Activated CD4-positive, alpha-beta T cell treated with anti-CD3 and anti-CD28 coated beads, Interleukin-2, amount 10 ng/mL, durations not matched to agents 7 days and 5 days (primary cell): ENCODE measurements at places on chromosomes 11 and 22.

DNA sequence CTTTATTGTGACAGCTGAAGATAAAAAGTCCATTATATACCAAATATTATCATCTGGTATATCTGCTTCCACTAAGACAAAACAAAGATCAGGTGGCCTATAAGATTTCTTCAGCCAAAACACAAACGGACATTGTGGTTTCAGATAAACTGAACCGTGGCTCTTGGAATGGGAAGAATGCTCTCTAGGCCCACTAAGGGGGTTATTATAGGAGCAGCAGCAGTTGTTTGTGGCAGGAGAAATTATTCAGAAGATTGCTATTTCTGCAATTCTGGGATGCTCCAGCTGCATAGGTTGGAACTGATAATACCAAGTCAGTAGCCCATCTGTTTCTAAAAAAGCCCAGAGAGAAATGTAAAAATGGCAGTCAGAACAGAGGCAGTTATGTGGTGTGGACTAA, 145.3 kb downstream of the NCAM1 start:
- no peak for DNase-seq

GRCh38 chr11:28528217-28528616, 420.0 kb downstream of the METTL15 start:
- DNase-seq, result no peak

DNA sequence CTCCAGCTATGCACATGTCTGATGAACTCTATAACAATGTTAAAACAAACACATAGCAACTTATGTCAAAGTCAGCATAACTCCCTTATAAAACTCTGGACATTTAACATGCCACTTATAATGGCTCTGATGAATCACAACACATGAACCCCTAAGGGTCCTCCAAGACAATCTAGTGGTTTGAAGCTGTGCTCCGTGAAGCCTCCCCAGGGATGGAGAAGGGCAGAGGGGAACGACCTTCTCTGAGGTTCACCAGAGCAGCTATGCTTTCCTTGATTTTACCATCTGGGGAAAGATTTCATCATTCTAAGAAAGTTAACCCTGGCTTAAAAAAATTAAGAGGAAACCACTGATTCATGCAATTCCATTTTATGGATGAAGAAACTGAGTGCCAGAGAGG, 84.4 kb downstream of the MPPED2 start:
- DNase-seq, result no peak

- DNase-seq, result no peak
These were observed 104.1 kb downstream of the ETS1 start for GRCh38 chr11:128483211-128483788.

DNA sequence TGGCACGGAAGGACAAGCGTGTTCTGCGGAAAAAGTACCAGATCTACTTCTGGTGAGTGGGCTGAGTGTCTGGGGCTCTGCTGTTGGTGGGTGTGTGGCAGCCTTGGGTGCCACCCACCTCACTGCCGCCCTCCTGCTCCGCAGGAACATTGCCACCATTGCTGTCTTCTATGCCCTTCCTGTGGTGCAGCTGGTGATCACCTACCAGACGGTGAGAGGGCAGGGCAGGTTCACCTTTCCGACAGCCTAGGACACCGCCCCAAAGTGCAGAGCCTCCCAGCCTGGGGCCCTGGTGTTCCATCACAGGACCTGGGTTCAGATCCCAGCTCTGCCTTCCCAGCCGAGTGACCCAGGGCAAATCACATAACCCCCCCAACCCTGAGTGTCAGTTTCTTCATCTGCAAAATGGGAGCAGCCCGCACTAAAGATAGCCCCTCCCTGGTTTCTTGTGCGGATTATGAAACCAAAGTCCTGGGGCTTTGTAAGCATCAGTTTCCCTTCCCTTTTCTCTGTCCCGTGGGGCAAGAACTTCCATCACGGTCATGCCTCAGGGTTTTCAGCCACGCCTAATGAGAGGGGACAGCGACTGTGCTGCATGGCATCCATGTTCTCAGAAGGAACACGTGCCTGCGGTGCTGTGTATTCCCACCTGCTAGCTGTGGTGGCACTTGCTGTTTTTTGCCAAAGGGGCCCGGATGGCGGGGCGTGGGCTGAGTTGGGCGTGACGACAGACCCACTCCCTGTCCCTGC, 9.8 kb upstream of the TAGLN start:
- DNase-seq, result no peak
